ENCODE measurements at places on chromosomes 16 and 17. TPM values are rescaled to one million over a fixed set of nuclear protein-coding genes. Genes with fewer than 3 reads are reported as not detected.

GRCh38 chr16:3857189-3858043, 23.1 kb downstream of the CREBBP start:
- no peak for DNase-seq

- DNase-seq = no peak
Measured at GRCh38 chr17:15231851-15232516, 33.1 kb downstream of the PMP22 start.

- no peak for DNase-seq
Measured at GRCh38 chr17:6597727-6598126, 41.4 kb upstream of the PITPNM3 start.

GRCh38 chr16:67464565-67464964, 16.4 kb downstream of the ATP6V0D1 start:
- DNase-seq = no peak

DNA sequence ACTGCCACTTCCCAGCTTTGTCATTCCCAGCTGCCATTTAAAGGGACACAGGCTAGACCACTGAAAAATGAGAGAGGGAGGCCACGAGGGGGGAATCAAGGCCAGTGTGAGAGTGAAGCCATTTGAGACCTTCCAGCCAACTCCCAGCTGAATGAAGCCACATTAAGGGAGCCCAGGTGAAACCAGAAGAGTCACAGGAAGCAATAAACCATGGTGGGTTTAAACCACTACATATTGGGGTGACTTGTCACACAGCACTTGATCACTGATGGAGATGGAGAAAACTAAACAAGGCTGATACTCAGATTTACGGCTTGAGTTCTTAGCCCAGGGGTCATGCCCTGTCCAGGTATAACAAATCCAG, 2.8 kb upstream of the NUBP1 start:
- peak; percentile 64 for DNase-seq

- DNase-seq = no peak
Measured at GRCh38 chr17:2061441-2061958, 6.6 kb downstream of the HIC1 start.

DNA sequence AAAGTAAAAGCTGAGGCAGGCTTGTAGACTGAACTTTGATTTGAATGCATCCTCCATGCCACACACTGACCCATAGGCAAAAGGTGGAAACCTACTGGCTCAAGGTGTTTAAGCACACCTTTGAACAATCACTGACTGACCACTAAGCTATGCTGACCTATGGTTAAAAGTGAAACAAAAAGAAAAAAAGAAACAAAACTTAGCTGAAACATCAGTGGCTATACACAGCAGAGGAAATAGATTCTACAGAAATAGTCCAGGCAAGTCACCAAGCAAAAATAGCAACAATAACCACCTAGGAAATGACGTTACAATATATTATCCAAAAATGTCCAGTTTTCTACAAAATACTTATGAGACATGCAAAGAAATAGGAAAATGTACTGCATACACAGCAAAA, 60.2 kb downstream of the RPGRIP1L start:
- no peak for DNase-seq

DNA sequence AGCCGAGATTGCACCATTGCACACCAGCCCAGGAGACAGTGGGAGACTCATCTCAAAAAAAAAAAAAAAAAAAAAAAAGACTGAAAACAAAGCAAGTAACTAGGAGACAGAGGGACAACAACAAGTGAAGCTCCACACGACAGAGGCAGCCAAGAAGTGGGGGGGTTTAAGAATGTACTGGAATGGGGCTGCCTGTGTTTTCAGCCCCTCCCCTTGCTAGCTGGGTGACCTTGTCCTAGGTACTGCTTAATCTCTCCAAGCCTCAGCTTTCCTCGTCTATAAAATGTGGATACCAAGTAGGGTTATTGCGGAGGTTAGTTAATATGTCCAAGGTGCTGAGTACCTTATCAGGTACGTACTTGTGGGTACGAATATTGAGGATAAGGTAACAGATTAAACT, 163.8 kb upstream of the CACNG5 start:
- no peak for DNase-seq

- DNase-seq = no peak
Measured at GRCh38 chr16:30113031-30113710, at the start of gene GDPD3. Gene GDPD3 (minus strand): TSS chr16:30113537. CDS start chr16:30113478, 59 bp downstream.

DNA sequence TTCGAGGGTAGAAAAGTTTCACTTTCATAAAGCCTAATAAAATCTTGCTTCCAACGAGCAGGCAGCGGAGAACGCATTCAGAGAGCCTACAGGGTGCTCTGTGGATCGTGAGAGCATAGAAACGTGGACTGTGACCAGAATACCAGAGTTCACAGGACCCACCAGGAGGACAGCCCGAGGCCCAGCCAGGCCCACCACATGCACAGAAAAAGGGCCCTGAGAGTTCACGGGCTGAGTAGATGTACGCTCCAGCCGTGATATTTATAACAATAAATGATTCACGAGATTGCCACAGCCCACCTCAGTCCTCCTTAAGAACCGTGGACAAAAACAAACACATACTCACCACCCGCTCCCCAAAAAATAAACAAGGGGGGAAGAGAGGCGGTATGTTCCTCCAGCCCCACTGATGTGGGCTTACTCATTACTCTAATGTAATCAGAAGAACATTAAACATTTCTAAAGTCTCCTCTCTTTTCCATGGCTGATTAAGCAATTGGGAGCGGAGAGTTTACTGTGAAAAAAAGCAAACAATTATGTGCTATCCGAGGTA, 207.2 kb downstream of the C16orf78 start:
- DNase-seq = no peak

DNA sequence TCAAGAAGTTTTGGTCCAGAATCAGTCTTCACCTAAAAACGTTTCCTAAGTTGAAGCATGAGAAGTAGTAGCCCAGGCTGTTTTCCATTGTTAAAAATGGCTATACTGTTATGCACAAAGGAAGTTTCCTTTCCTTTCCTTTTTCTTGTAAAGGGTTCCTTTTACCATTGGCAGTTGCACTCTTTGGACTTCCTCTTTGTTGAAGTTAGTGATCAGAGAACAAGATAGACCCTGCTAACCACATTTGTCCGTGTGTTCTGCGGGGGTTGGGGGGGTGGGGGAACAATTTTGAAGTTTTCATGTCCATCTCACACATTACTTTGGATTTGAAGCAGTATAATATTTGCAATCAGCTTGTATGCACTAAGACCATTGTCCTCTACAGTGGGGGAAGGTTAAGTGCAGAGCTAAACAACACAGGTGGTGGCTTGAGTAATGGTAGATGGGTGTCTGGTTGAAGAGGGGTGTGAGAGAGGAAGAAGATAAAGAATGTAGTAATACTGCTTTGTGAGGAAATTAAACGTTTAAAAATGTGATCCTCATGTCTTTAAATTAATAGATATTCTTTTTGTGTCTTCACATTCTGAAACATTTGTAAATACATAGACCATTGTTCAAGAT, 1.4 kb downstream of the LPCAT2 start:
- DNase-seq = no peak

DNA sequence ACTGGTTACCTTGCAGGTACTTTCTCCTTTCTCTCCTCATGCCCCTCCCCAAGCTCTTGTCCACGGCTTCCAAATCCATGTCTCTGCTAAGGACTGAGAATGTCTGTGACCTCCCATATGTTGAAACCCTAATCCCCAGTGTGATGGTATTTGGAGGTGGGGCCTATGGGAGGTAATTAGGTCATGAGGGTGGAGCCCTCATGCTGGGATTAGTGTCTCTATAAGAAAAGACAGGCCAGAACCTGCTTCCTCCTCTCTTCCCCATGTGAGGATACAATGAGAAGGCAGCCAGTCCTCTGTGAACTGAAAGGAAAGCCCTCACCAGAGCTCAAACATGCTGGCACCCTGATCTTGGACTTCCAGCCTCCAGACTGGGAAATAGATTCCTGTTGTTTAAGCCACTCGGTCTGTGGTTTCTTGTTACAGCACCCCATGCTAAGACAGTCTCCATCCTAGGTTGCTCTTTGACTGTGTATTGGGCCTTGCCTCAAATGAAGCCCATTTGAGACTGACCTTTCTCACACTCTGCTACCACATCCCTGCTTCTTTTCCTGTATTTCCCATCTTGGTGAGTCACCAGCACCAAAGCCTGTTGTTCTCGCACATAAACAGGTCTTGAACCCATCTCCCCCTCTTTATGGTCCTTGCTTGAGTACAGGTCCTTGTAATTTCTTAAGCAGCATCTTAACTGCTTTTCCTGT, 135.0 kb downstream of the CDK5R1 start:
- DNase-seq = no peak

The JPH3 gene
- not detected for total RNA-seq

The SPECC1 gene
- 17.6 TPM for total RNA-seq

The TMEM220 gene
- total RNA-seq = 0.29 TPM

The ETV4 gene
- total RNA-seq = 1.9 TPM

The RMI2 gene
- total RNA-seq = 70.4 TPM

The MT1M gene
- total RNA-seq = not detected

Measured in activated CD8-positive, alpha-beta memory T cell treated with anti-CD3 and anti-CD28 coated beads, Interleukin-2, amount 10 ng/mL, durations not matched to agents 7 days and 5 days (primary cell).